ENCODE measurements at places on chromosomes 16 and 17.

DNA sequence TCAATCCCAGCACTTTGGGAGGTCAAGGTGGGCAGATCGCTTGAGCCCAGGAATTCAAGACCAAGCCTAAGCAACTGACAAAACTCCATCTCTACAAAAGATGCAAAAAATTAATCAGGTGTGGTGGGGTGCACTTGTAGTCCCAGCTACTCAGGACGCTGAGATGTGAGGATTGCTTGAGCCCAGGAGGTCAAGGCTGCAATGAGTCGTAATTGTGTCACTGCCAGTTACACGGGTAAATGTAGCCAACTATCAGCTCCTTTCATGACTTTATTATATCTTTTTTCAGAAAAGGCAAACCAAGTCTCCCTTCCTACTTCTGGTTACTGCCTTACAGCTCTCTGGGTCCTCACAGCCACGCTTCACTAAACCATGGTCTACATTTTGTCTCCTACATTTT lies 4.0 kb downstream of the SDF2 start:
- DNase-seq, result no peak

DNA sequence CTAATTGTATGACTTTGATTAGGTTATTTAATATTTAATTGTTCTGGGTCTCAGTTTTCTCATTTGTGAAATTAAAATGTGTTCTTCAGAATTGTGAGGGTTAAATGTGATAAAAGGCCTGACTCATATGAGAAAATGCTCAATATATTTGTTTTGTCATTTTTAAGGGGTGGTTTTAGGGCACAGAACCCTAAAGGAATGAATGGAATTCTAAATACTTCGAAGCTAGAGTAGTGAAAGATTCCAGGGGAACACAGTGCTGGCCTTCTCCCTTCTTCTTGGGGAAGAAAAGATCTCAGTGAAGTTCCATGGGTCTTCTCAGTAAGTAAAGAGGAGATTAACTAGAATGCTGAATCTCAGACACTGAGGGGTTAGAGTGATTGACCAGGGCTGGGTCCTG lies 3.9 kb upstream of the SMPD3 start:
- no peak for DNase-seq

- no peak for DNase-seq
These were observed 3.0 kb upstream of the CTRB2 start for GRCh38 chr16:75209944-75210343.

- no peak for DNase-seq
These were observed 12.6 kb downstream of the RBFOX3 start for GRCh38 chr17:79597996-79598895.

DNA sequence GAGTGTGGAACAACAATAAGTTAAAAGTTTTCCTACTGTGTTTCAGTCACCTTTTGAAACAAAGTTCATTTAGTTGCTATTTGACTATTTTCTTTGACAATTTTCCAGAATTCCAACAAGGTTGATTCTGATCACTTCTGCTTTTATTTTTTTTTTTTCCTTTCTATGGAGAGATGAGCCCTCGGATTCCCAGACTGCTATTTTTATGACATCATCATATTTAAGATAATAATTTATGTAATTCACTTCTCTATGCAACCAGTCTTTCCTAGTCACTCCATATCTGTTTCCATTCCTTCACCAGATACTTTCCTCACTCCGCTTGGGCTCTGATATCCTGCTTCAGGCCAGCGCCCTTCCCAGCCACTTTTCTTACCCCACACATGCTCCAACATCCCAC lies 8.1 kb downstream of the OR4D2 start:
- DNase-seq, result no peak

DNA sequence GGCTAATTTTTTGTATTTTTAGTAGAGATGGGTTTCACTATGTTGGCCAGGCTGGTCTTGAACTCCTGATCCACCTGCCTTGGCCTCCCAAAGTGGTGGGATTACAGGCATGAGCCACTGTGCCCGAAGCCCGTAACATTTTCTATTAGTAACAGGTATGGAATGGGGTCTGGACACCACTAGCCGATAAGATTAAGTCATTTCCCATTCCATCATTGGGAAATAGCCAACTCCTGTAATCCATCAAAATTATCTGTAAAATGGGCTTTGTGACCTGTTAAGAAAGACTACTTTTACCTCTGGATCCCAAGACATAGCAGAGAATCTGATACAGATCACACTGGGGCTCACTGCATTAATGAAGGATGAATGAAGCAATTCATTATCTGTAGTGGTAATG lies 3.9 kb upstream of the LUC7L3 start:
- DNase-seq, result no peak

DNA sequence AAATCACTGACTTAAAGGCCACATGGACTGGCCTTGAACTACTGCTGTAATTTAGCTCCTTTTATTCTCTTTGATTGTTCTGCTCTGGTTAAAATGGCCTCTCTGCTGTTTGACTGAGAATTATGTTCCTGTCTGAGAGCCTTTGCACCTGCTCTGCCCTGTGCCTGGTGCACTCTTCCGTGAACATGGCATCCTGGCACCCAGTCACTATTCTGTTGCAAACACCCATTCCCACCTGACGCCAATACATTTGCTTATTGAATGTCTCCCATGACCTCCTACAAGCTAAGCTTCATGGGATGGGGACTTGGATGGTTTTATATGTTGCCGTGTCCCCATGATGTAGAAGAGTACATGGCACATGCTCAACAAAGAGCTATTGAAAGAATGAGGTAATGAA lies 20.1 kb downstream of the HSD17B2 start:
- no peak for DNase-seq

DNA sequence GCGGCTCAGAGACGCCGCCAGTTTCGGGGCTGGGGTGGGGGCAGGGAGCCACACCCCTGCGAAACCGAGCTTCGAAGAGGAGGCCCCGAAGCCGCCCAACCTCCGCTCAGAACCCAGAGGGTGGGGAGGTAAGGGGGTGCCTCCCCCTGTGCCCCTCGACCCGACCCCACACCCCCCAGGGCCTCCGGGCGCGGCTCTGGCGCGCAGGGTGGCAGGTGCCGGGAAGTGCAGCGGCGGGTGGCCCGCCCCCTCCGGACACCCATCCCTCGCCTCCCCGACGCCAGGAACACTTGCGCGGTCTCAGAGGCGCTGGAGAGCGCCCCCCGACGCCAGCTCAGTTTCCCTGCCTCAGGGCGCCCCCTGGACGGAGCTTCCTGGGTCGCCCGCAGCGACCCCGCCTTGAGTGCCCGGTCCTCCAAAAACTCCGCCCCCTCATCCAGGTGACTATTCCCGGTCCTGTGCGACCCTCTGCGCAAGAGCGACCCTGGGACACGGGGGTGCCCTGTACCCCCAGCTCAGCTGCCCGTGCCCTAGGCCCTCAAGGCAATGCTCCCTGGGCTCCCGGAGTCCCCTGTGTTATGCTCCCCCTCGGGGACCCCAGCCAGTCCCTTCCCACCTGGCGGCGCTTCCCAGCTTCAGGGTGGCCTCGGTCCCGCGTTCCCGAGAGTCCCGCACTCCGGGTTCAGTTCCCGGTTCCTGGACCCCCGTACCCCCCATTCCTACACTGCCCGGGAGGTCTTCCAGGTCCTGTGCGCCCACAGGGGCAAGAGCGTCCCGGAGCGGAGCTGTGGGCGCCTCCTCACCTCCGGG lies 562 bp downstream of the PPL start:
- peak; percentile 55 for DNase-seq

GRCh38 chr16:29804455-29805231 lies 1.7 kb upstream of the MAZ start:
- DNase-seq, result no peak

DNA sequence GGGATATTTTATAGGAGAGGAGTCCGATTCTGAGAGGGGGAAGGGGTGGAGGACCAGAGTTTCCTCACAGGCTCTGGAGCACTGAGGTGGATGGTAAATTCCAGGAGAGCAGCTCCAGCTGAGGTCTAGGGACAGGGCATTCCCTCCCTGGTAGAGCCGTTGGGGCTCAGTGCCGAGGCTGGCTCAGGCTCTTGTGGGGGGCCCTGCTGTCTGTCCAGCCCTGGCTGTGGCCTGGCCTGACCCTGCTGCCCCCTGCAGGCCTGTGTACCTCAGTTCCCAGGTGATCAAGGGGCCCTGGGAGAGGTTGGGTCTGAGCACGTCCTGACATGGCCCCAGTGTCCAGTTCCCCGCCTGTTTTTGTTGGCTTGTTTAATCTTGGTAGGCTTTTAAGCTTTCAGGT lies 16.8 kb downstream of the ZNF750 start:
- peak; percentile 48 for DNase-seq

Measured in GM13977 (cell line).